ENCODE measurements at places on chromosomes 5 and 9. TPM values are rescaled to one million over a fixed set of nuclear protein-coding genes. Genes with fewer than 3 reads are reported as not detected.

Gene PTGES2
- total RNA-seq: 61.8 TPM

Gene GABRP
- not detected for total RNA-seq

Gene AHRR
- 13.5 TPM for total RNA-seq

Gene ZFYVE16
- total RNA-seq: 17.0 TPM

Gene RGS3
- 17.4 TPM for total RNA-seq

Gene MYMK
- not detected for total RNA-seq

Gene SPINK7
- not detected for total RNA-seq

Gene DNAJB5
- 1.7 TPM for total RNA-seq

Gene APBA1
- total RNA-seq: 0.51 TPM

Gene SLC6A19
- total RNA-seq: not detected

Gene GFI1B
- total RNA-seq: 0.41 TPM

Gene MSMP
- total RNA-seq: not detected

Gene COMMD10
- total RNA-seq: 36.9 TPM

Gene ASB6
- total RNA-seq: 28.4 TPM

Gene SLC27A6
- not detected for total RNA-seq

Gene ADGRD2
- not detected for total RNA-seq

DNA sequence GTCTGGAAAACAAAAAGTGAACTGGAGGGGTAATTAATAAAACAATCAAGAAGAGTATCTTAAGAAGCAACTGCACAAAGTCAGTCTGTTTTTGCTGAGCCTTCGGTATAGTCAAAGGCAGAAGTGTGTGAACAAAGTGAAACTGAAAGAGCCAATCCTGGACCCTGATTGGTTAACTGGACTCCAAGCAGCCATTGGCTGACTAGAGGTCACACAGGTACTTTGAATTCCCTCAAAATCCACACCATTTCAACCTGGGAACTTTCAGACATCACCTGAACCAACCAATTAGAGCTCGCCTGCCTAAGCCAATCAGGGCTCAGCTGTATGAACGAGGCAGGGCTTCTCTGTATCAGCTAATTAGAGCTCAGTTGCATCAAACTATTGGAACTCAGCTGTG, 286.7 kb downstream of the TLE4 start:
- DNase-seq: no peak

DNA sequence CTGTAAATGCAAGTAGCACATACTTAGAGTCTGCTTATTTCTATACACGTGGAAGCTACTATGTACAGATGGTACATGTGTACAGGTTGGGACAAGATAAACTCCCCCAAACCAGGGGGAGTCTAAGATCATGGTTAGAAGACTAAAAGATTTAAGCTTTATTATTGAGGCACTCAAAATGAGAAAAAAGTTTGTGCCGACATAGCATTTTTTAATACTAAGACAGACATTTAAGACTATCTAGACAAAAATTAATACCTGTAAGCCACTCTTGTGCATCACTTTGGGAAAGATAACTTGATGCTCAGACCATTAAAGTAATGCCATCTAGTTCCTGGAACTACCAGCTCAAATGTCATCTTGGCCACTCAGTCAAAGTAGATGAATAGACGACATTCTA, 279.4 kb downstream of the ARL15 start:
- no peak for DNase-seq

DNA sequence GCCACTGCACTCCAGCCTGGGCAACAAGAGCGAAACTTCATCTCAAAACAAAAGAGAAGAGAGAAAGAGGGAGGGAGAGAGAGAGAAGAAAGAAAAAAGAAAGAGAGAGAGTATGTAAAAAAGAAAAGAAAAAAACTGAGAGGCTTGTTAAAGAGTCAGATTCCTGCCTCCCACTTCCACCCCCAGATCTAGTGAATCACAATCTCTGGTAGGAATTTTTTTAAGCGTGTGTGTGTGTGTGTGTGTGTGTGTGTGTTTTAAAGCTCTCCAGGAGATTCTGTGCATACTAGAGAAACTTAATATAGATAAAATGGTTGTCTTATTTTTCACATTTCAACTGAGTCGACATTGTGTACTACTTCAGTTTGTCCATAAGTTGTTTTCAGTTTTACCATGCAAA, 32.0 kb downstream of the SAR1B start:
- no peak for DNase-seq

GRCh38 chr5:69493396-69494133, 975 bp downstream of the OCLN start:
- no peak for DNase-seq

DNA sequence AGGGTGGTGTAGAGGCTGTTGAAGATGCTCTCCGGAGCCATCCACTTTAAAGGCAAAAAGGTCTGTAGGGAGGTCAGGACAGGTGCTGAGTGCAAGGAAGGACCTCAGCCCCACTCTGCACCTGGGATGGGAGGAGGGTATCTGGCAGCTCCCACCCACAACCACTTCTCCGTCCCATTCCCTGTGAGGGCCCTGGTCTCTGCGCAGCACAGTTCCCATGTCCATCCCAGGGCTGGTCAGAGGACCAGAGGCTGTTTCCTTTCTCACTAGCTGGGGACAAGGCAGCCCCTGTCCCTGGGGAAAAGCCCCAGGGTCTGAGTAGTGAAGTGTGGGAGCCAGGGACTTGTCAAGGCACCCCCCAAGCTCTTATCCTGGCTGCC, 33.7 kb upstream of the CSF1R start:
- DNase-seq: no peak

DNA sequence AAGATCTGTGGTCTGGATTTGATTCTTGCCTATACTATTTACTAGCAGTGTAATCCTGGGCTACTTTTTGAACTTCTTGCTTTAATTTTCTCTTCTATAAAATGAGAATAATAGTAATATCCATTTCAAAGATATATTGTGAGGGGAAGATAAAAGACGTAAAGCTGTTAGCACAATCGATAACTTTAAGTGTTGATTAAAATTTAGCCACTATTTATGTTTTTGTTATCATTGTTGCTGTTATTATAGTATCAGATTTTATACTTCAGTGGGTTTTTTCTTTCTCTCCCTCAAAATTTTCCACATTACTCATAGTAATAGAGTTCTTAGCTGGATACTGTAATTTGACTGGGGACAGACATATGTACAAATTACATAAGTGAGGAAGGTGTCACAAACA, 42.0 kb downstream of the STX17 start:
- no peak for DNase-seq

GRCh38 chr9:97188545-97188944, 118.9 kb upstream of the CCDC180 start:
- no peak for DNase-seq

DNA sequence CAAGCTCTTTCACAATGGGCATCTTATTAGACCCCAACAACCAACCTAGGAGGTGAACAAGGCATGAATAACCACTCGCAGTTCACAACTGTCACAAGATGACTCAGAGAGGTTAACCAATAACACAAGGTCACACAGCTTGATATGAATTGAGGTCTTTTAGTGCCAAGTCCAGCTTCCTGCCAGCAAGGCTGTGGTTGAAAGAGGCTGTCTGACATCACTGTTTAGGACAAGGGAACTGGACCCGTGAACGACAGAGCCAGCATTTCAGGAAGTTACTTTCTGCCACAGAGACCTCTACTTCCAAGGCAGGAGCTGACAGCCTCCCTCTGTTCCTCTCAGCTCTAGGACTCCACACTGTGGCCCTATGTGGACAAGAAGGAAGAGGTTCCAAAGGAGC, 53.4 kb upstream of the ALDH1B1 start:
- DNase-seq: no peak

- no peak for DNase-seq
Observed at GRCh38 chr5:1325191-1325741, 19.6 kb downstream of the CLPTM1L start.

DNA sequence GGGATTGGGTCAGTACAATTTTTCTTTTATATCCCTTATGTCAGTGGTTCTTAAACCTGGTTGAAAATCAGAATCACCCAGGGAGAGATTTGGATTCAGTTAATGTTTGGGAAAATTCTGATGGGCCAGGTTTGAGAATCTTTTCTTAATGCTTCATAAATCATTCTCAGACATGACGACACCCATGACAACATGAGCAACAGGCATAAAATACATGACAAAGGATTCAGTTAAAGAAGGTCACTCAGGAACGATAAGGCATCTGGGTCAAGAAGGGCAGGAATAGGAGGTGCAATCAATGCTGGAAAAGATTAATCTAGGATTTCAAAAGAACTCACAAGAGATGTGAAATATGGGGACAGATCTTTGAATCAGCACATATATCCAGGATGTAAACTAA, 41.8 kb downstream of the ELOVL7 start:
- DNase-seq: no peak

DNA sequence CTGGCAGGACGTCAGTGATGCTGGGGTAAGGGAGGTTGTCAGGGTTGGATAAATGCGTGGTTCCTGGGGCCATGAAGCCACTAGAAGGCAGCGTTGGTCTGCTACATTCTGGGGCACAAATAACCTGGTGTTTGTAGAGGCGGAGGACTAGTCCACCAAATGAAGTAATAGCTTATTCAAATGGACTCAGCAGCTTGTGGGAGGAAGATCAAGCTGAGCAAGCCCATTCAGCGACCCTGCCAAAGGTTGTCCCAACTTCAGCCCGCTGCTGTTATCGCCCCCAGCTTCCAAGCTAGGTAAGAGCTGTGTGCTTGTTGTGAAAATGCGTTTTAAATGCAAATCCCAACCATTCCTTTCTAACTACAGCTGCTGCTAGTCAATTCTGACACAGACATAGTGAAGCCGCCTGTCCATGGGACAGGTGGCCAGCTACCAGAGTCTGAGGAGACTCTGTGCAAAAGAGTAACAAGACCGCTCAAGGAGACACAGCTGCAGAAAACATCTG, 7.6 kb upstream of the FAM240B start:
- DNase-seq: no peak

- DNase-seq: no peak
Observed at GRCh38 chr9:135857843-135858242, 49.5 kb downstream of the CAMSAP1 start.

GRCh38 chr5:78720227-78720985, 71.8 kb upstream of the LHFPL2 start:
- DNase-seq: no peak

DNA sequence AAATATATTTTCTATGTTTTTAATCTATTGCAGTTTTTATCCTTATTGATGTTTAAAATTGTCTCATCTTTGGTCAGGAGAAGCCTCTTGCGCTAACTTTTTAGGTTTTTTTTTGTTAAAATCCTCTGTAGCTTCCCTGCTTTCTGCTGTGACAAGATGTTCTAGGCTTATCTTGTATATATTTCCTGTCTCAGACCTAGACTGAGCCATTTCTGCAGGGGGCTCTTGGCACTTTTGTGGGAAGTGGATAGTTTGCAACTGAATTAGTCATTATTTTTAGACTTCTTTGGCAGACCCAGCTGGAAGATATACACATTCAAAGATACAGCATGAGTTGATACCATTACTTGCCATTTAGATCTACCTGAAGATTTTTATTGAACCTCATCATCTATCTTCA, 28.8 kb downstream of the TCERG1 start:
- no peak for DNase-seq

DNA sequence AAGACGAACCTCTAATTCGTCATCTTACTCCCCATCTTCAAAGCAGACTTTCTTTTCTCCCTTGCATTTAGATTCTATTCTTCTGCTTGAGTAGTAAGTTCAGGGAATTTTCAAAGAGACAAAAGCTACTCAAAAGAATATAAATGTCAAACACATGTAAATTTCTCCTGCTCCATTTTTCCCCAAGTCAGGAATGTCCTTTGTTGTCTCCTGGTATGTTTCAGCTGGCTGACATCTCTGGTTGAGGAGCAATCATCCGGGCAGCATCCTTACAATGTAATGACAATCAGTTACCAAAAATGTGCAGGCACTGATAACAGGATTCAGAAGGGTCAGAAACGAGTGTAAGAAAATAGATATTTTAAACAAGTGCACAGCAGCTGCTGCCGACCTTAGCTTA, 47.6 kb upstream of the PPP1R2B start:
- DNase-seq: no peak

DNA sequence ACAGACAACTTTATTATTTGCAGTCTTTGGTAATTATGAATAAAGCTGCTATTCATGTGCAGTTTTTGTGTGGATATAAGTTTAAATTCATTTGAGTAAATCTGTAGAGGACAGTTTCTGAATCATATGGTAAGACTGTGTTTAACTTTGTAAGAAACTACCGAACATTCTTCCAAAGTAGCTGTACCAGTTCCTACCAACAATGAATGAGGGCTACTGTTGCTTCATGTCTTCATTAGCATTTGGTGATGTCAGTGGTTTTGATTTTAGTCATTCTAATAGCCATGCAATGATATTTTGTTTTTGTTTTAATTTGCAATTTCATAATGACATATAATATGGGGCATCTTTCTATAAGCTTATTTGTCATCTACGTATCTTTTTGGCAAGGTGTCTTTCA, 501.3 kb upstream of the RORB start:
- DNase-seq: no peak

DNA sequence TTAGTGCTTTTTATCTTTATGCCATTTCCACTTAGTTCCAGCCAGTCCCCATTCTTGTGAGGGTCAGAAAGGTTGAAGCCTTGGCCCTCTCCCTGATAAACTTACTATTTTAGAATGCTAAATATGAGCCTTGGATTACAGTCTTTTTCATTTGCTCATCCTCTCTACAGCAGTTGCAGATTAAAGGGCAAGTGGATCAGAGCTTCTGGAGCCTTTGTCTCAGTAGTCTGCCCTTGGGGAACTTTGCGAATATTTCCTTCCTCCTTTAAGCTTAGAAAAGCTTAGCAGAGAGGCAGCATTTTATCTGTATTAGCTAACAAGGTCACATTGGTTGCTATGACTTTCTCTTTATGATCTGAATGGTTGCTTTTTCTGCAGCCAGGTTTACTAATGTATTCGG, 11.5 kb downstream of the FSD1L start:
- no peak for DNase-seq

DNA sequence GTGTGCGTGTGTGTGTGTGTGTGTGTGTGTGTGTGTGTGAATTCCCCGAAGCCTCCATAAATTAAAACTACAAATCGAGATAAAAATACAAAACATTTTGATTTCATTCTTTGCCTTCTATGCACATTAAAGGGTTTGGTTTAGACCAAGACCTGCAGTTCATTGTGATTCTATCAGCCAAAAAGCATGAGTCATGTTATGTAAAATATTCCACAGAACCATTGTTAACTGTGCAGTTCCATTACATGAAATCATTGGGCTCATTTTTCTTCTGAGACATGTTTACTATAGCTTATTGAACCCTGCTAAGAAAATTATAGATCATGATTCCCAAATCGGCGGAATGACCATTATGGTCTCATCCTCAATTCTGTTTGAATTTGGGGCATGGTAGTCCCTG, 11.7 kb downstream of the CAVIN4 start:
- no peak for DNase-seq

DNA sequence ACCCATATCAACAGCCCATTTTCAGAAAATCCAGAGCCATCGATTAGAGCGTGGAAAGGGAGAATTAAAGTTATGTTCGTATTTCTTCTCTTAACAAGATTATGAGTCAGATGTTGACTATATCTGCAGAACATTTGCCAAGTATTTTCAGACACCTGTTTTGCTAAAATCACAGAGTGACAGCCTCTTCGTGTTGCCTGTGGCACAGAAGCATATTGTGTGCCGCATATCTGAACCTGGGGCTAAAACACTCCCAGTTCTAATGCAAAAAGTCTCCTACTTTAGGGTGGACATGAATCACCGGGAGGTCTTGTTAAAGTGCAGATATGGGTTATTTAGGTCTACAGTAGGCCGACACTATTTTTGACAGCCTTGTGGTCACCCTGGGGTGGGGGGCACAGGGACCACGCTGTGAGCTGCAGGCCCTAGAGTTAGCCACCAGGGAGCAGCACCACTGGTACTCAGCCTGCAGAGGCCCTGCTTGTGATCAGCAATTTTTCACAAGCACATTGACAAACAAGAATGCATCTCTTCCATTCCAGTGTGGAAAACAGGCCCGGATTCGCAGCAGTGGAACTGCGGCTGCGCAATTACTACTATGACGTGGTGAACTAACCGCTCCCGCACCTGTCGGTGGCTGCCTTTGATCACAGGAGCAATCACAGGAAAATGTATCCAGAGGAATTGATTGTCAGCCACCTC, 93.5 kb downstream of the SYK start:
- DNase-seq: no peak
